ENCODE measurements at places on chromosomes 3 and 15. TPM values are rescaled to one million over a fixed set of nuclear protein-coding genes. Genes with fewer than 3 reads are reported as not detected.

The REC114 gene
- not detected for total RNA-seq

DNA sequence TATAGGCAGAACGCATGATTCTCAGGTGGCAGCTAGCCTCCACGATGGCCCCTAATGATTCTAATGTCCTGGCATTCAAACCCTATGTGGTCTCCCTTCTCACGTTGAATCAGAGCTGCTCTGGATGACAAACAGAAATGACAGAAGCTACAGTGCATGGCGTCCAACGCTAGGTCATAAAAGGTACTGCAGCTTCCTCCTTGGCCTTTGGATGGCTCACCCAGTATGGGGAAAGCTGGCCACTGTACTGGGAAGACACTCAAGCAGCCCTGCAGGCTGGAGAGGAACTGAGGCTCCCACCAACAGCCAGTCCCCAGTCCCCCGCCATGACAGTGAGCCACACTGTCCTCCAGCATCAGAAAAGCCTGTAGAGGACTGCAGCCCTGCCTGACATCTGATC lies 286.3 kb downstream of the FAM43A start:
- DNase-seq = no peak

The THPO gene
- 4.7 TPM for total RNA-seq

The TEX55 gene
- total RNA-seq = not detected

- DNase-seq = peak; percentile 90
These were observed 19.4 kb upstream of the KIF23 start for GRCh38 chr15:69394556-69395282.

- no peak for DNase-seq
These were observed 1.0 kb downstream of the USF3 start for GRCh38 chr3:113695431-113695785.

GRCh38 chr3:104887069-104887468 lies 479.6 kb upstream of the ALCAM start:
- DNase-seq = no peak

- DNase-seq = no peak
These were observed 124.6 kb downstream of the CD47 start for GRCh38 chr3:107966276-107966675.

The ITIH3 gene
- 11.8 TPM for total RNA-seq

The PBRM1 gene
- 31.8 TPM for total RNA-seq

The ALPK3 gene
- 1.0 TPM for total RNA-seq

The C3orf85 gene
- not detected for total RNA-seq

- no peak for DNase-seq
These were observed 55.9 kb downstream of the PGPEP1L start for GRCh38 chr15:98951493-98952320.

DNA sequence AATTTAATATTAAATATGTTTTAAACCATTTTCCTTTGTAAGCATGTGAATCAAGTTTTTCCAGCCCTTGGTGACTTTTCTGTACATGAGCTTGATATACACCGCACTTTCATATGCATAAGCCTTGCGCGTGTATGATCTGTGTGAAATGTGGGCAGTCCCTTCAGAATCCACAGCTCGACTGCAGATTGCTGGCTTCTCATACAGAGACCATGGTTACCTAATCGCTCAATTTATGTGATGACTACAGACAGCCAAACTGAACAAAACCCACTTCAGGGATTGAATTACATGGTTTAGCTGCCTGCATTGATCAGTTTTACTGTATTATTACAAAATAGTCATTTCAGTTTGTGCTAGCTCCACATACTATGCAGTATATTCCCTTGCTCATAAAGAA lies 212.3 kb upstream of the NECTIN3 start:
- DNase-seq = no peak

DNA sequence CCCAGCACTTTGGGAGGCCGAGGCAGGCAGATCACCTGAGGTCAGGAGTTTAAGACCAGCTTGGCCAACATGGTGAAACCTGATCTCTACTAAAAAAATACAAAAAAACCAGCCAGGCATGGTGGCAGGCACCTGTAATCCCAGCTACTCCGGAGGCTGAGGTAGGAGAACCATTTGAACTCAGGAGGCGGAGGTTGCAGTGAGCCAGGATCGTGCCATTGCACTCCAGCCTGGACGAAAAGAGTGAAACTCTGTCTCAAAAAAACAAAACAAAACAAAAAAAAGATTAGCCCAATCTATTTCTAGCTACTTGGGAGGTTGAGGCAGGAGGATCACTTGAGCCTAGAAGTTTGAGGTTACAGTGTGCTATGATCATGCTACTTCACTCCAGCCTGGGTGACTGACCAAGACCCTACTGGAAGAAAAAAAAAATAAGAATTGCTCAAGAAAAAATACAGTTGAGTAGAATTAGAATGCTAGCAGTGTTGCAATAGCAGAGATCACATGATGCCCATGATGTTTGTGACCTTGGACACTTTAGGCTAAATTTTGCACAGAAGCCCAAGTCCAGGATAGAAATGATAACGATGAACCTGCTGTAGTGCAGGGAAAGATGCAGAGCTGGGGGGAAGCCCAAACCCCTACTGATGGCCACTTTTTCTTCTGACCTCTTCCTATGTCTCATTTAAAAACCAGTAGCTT lies 162.2 kb downstream of the LPP start:
- DNase-seq = no peak

The TM4SF4 gene
- total RNA-seq = 5.6 TPM

- no peak for DNase-seq
These were observed 504.2 kb downstream of the SOX2 start for GRCh38 chr3:182215881-182216280.

GRCh38 chr15:42919799-42920518 lies 619 bp downstream of the TTBK2 start:
- DNase-seq = peak; percentile 50

DNA sequence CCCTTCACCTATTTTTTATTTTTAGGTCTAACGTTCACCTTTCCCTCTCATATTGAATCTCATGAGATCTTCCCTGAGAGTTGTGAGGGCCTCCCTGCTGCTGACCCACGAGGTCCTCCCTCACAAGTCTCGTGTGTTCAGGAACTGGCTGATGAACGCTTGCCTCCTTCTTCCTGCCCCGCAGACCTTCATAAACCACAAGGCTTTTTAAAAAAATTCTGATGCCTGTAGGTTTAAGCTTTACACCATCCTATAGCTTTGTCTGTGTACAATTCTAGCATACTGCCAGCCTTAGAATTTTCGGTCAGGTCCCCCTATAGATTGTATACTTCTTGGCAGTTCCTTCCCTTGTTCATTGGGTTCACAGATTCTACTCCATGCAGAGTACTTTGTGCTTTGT lies 50.5 kb downstream of the CHST2 start:
- no peak for DNase-seq

The ISL2 gene
- 0.48 TPM for total RNA-seq

The VWA5B2 gene
- total RNA-seq = not detected

DNA sequence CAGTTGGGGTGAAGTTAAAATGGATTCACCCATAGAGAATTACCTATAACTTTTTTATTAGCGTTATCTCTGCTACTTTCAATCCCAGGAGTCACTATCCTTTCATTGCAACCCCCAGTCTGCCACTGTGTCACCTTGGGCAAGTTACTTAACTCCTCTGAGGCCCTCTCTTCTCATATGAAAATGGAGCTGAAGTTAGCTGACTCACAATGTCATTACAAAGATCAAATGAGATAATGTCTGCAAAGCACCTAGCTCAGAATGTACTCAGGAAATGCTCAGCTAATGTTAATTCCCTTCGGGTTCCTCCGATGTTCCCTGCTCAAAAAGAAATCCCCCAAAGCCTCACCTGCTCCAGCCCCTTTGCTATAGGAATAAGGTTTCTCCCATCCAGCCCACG lies 50.0 kb downstream of the TRIM42 start:
- DNase-seq = no peak

The DISP2 gene
- total RNA-seq = 0.14 TPM

The USP13 gene
- total RNA-seq = 19.0 TPM

- DNase-seq = no peak
These were observed 15.4 kb downstream of the FEM1B start for GRCh38 chr15:68292967-68293366.

The OR5H15 gene
- not detected for total RNA-seq

- no peak for DNase-seq
These were observed 127.2 kb downstream of the ZBTB20 start for GRCh38 chr3:115019900-115020299.

DNA sequence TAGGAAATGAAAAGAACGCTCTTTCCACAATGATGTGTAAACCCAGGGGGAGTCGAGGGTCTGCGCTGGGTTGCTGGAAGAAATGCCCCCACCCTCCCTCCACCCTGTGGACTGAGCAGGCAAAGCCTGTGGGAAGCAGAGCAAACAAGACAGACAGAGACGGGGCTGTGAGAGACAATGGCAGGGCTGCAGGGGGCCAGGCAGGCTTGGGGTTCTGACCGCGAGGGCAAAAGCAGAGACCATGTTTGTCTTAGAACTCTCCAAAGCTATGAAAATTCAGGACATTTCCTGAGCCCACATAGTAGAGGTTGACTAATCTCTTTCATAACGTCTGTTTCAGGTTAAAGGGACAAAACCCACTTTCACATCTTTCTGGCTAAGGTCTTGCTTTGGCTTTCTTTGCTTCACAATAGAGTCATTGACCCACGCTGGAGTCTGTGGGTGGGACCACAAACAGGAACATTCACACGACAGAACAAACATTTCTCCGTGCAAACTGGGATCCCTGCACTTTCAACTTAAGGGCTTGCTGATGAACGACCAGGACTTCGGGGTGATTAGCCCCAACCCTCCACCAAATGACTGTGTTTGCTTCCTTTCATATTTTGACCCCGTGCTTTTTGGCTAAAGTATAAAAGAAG lies 156.0 kb upstream of the TPM1 start:
- DNase-seq = no peak

The CILP gene
- 10.5 TPM for total RNA-seq

DNA sequence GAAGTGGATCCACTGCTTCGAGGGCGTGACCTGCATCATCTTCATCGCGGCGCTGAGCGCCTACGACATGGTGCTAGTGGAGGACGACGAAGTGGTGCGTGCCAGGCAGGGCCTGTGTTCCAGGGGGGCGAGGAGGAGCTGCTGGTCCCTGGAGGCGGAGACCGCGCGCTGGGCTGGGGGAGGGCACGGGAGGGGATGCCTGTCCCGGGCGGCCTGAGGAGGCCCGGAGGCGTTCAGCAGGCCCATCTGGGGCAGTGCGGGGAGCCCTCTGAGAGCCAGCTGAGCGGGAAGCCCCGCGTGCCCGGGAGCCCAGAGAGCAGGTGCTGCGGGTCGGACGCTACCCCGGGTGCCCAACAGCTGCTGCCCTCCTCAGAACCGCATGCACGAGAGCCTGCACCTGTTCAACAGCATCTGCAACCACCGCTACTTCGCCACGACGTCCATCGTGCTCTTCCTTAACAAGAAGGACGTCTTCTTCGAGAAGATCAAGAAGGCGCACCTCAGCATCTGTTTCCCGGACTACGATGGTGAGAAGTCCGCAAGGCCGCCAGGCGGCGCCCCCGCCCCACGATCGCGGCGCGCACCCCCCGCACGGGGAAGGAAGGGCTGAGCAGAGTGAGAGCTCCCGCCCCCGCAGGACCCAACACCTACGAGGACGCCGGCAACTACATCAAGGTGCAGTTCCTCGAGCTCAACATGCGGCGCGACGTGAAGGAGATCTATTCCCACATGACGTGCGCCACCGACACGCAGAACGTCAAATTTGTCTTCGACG lies 2.9 kb downstream of the GNAT1 start:
- peak; percentile 75 for DNase-seq

The SLC49A4 gene
- total RNA-seq = 26.9 TPM

- DNase-seq = no peak
These were observed 530.8 kb upstream of the BCHE start for GRCh38 chr3:166367947-166368533.

GRCh38 chr15:74406992-74407705 lies 26.6 kb downstream of the SEMA7A start:
- DNase-seq = peak; percentile 69

DNA sequence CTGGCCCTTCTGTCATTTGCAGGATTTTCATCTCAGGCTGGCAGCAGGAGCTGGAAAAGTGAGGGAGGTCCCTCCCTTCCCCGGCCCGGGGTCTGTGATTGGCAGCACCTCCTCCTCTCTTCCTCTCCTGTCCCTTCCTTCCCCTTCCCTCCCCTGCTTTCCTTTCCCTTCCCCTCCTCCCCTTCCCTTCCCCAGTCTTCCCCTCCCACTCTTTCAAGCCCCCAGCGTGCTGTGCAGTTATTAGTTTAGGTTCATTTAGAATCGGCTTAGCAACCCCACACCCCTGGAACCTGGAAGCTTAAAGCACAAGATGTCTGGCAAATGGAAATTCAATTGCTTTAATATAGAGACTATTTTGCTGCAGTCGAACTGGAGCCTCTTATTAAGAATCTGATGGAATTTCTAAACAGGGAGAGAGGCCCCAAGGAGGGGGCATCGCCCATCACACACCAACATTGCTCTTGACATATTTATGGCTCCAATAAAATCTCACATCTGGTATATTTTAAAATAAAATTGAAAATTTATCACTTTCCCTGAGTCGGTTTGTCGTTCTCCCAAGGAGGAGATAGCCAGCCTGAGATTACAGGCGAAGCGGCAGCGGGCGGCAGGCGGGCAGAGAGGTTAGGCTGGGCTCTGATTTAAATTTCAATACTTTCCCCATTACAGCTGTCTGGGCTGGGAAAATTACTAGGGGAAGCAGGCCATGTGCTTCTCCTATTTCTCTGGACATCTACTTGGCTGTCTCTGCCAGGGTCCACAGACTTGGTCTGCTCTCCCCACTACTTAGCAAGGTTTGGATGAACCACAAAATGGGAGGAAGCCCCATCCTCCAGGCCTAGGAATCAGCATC lies 98.9 kb downstream of the LINGO1 start:
- DNase-seq = no peak

DNA sequence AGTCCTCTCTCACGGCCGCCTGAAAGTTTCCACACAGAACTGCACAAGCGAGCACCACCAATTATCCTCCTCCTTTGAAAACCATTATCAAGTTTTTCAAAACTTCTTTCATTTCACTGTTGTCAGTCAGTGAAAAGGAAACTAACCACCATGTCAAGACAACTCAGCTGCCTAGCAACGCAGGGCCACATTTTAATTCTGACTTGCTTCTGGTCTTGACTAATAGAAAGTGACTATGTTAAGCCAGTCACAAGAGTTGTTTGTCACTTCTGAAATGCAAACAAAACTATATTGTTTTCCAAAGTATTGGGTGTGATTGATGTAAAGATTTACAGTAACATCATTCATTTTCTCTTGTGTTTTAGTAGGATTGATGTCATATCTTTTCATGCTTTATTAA lies 612.8 kb upstream of the AGTR1 start:
- no peak for DNase-seq

The ADGRG7 gene
- not detected for total RNA-seq

The SLC51A gene
- total RNA-seq = not detected

The ZNF860 gene
- total RNA-seq = 1.9 TPM

The CELSR3 gene
- 3.4 TPM for total RNA-seq

DNA sequence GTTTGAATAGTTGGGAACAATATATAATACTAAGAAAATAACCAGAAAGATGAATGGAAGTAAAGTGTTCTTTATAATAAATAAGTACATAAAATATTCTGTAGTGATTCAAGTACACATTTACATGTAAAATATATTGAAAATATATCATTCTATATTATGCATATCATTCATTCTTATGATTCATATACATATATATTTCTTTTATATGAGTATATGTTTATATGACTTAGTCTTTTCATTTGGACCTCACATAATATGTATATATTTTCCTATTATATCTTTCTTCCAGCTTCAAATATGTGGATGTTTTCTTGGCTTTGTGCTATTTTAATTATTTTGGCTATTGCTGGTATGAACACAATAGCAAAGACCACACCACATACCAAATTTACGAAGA lies at the start of gene OTOL1:
OTOL1 (plus strand) TSS at position 301 of the 400 bp plus-strand sequence; CDS start at position 301, 0 bp downstream.
- DNase-seq = no peak

The TICRR gene
- not detected for total RNA-seq

The TSPAN3 gene
- 446 TPM for total RNA-seq
